Dermis blood vessel endothelial cell (primary cell): ENCODE measurements at places on chromosomes 2 and 18. TPM values are rescaled to one million over a fixed set of nuclear protein-coding genes. Genes with fewer than 3 reads are reported as not detected.

DNA sequence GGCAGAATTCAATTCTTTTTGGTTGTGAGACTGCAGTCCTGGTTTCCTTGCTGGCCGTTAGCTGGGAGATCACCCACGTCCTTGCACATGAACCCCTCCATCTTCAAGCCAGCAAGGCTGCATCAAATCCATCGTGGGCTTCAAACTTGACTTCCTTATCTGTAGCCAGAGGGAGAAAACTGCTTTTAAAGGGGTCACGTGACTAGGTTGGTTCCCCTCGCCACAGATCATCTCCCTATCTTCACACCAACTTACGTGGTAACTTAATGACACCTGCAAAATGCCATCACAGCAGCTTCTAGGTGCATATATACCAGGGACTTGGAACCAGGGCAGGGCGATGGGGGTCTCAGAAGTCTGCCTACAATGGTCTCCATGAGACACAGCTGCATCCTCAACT lies 169.5 kb downstream of the MTCL1 start:
- DNase-seq, result no peak

- no peak for DNase-seq
These were observed 244.3 kb upstream of the PXDN start for GRCh38 chr2:1988594-1988993.

DNA sequence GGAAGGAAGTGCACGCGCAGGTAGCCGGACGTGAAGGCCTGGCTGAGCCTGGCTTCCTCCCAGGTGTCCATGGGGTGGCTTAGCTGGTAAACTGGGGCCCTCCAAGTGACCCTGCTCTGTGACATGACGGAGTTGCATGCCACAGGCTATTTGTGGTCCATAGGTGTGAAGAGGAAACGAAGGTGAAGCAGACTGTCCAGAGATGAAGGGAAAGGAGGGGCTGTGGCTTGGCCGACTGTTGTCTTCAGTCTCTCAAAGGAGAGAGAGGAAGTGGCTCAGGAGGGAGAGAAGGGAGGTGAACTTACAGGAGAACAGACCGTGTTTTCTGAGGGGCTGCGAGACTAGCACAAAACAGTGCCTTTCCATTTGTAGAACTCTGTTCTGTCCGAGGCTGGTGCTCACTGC lies 19.3 kb downstream of the INPP5D start:
- DNase-seq, result no peak

DNA sequence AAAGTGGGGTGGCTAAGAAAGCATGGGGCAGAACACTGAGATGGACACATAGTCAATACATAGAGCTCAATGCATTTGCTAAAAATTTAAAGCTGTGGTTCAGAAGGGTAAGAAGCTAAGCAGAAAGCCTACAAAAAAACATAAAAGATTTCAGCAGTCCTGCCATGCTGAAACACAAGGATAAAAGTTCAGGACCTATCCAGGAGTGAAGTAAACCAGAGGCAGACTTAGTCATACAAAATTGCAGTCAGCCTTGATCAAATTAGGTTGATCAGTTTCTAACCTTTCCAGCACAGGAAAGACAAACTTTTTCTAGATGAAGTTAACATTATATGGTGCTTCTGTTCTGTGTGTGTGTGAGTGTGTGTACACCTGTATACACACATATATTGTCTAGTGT lies 120.8 kb upstream of the RBMS1 start:
- DNase-seq, result no peak

DNA sequence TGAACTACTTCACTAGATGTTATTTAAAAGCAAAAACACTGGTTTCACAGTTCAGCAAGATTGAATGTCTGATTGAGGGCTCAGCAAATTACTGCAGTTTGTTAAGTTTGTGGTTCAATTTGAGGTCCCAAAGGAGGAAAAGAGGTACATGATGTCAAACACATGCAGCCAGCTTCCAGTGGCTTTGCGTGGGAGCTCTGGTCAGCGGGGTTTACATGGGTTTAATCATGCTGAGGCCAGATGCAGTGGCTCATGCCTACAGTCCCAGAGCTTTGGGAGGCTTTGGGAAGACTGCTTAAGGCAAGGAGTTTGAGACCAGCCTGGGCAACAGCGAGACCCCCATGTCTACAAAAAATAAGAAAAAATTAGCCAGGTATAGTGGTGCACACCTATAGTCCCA lies 111.5 kb downstream of the MAPK4 start:
- DNase-seq, result no peak

Gene PLA2R1
- total RNA-seq, result 17.0 and 32.3 TPM in 2 replicates

Gene ZFAND2B
- total RNA-seq, result 16.7 and 22.5 TPM in 2 replicates

Gene IL1RL1
- total RNA-seq, result 0.17 and 2.9 TPM in 2 replicates

Gene SLC9A4
- not detected in 2 replicates for total RNA-seq

Gene PSD4
- total RNA-seq, result 0.34 and 0.79 TPM in 2 replicates
